ENCODE measurements at places on chromosomes 4 and X.

- no peak for DNase-seq
These were observed 3.5 kb downstream of the SOX3 start for GRCh38 chrX:140501321-140501720.

GRCh38 chr4:78353921-78354320 lies 197.6 kb upstream of the ANXA3 start:
- DNase-seq: no peak

GRCh38 chr4:41658163-41658562 lies 90.4 kb downstream of the PHOX2B start:
- no peak for DNase-seq

DNA sequence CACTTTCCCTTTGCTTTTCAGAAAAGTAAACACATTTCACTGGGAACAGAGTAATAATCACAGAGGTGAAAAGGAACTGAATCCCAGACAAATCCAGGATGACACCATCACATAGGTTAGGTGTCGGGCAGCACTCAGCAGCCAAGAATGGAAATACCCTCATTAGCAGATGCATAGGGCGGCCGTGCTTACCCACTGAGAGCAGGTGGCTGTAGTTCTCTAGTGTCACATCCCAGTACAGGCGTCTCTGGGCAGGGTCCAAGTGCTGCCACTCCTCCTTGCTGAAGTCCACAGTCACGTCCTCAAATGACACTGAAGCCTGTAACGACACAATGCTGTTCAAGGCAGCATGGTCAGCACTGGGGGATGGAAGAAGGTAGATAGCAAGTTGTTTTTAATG lies 26.9 kb downstream of the ZNF41 start:
- no peak for DNase-seq

- DNase-seq: peak; percentile 19
These were observed 39.5 kb upstream of the CD40LG start for GRCh38 chrX:136608295-136608933.

- no peak for DNase-seq
These were observed 14.9 kb downstream of the RASL11B start for GRCh38 chr4:52877036-52877435.

DNA sequence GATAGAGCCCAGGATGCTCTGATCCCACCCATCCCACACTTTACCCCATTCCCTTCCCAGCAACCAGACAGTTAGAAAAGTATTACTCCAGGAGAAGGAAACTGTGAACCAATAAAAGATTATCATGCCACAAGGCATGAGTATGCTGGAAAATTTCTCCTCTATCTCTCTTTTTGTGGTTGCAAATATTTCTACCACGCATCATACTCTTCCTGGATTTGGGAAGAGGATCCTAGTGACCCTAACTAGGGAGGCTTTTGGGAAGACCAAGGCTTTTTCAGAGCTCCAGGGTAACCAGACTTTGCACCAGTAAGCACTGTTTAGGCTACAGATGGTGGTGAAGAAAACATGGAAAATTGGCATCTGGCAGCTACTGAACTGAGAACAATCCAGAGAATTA lies 257.6 kb upstream of the CLNK start:
- DNase-seq: no peak

All from astrocyte of the hippocampus (primary cell).